ENCODE measurements at places on chromosomes 6 and 20. TPM values are rescaled to one million over a fixed set of nuclear protein-coding genes. Genes with fewer than 3 reads are reported as not detected.

DNA sequence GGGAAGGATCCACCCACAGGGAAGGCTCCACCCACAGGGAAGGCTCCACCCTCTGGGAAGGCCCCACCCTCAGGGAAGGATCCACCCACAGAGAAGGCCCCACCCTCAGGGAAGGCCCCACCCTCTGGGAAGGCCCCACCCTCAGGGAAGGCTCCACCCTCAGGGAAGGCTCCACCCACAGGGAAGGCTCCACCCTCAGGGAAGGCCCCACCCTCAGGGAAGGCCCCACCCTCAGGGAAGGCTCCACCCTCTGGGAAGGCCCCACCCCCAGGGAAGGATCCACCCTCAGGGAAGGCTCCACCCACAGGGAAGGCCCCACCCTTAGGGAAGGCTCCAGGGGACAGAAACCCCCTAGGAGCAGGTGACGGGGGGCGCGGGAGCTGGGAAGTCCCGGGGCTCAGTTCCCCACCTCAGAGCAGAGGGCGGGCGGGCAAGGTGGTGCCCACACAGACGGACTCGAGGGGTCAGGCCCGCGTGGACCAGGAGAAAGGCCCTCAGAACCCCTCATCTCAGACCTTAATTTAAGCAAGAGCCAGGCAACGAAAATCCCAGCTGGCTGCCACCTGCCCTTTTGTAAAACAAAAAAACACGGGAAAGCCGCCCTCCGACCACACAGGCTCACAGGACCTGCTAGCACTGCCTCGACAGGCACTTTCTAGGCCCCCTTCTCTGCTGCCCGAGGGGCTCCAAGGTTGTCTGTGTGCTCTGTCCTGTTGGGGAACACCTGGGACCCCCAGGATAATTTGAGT is 39.7 kb downstream of the KCNQ2 start:
- DNase-seq = no peak

DNA sequence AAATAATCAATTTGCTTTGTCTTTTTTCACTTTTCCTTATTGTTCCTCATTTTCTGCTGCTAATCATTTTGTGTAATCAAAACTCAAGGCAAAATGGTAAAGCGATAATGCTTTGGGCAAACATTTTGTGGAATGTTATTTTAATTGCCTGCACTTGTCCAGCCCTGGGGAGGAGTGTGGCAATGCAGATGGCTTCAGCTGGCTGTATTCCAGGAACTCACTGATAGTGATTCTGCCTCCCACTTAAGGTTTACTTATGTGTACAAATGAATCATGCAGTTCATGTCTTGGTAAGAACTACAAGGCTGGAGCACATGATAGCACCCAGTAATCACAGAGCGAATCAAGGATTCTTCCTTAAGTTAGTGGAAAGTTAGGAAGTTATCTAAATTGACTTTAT is 107.8 kb downstream of the COL19A1 start:
- no peak for DNase-seq

GRCh38 chr20:675453-676314 is at the start of gene SCRT2:
SCRT2 (minus strand) TSS chr20:675802; CDS start chr20:675601, 201 bp downstream.
- DNase-seq = peak; percentile 65

GRCh38 chr20:53395188-53395923 is 198.3 kb downstream of the ZNF217 start:
- DNase-seq = peak; percentile 46

Gene ZSWIM3
- 3.6 TPM for total RNA-seq

Gene MUCL3
- not detected for total RNA-seq
